Testis (tissue), 5 donors: ENCODE measurements at places on chromosomes 2 and 18. TPM values are rescaled to one million over a fixed set of nuclear protein-coding genes. Genes with fewer than 3 reads are reported as not detected.

DNA sequence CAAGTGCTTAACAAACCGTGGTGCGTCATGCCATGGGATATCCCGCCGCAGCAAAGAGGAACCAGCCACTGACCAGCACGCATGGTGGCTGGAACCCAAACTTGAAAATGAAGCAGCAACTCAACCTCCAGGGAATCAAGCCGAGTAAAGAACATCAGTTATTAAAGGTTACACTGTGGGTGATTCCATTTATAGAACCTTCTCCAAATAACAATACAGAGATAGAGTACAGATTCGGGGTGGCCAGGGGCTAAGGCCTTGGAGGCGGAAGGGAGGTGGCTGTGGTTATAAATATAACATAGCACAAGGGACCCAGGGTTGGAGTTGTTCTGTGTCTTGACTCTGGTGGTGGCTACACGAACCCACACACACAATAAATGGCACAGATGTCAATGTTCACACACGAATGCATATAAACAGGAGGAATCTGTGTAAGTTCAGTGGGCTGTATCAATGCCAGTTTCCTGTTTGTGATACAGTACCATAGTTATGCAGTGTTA is 123.1 kb downstream of the EIPR1 start:
- no peak for DNase-seq

DNA sequence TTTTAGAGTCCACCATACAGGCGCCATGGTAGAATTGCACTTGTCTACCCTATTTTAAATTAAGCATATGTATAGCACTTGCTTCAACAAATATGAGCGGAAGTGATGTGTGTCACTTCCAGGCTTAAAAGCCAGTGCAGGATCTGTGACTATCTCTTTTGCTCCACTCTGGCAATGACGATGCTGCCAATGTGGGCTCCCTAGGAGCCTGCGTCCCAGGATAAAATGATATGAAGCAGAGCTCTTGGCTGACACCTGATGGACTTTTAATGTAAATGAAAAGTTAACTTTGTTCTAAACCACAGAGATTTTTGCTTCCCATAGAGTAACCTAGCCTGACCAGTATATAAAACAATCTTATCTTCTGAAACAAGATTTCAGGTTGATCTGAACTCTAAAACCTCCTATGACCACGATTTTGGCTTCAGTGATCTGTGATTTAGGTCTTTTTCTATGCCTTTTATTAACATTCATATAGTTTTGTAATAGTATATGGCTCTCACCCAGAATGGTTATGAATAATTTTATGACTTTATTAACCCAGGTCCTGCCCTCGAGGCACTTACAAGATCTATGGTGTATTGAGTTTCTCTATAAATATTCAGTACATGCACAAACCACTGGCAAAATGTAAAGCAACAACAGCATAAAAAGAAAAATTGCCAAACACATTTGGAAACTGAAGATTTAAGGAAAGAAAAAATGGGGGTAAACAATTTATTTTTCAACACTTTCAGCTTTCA is 422.5 kb upstream of the PIK3C3 start:
- DNase-seq, result no peak

DNA sequence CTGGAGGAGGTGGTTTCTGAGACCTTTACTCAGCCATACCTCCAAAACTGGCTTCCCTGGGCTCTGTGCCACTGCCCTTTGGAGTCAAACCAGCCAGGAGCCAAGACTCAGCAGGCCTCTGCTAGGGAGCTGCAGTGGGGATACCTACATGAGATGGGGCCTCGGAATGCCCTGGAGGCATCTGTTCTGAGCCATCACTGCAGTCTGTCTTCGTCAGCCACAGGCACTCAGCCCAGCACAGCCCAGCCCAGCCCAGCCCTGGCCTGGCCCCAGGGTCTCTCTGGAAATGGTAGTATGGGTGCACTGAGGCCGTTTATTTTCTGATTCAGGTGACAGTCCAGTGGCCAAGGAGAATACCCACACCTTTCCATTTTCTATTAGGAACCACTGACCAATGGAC is 209.8 kb downstream of the CELF4 start:
- no peak for DNase-seq

DNA sequence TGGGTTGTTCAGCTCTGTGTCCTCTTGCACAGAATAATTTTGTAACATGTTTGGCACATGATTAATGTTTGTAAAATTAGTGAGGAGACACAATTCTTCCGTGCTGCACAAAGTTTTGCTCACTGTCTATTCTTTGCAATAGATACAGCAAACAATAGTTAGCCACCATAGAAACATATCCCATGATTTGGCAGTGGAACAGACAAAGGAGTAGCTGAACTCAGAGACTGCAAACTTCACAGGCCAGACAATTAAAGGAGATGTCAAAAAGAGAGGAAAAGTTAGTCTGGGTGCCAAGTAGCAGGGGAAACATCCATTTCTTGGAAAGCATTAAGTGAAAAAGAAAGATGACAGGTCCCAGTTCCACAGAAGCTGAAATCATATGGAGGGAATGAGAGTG is 267.4 kb upstream of the NRXN1 start:
- DNase-seq, result no peak

GRCh38 chr2:42795841-42796301 is 3.5 kb upstream of the HAAO start:
- DNase-seq, result no peak

GRCh38 chr2:191376981-191377629 is 131.9 kb downstream of the MYO1B start:
- DNase-seq, result peak; percentile 54

- no peak for DNase-seq
Observed at GRCh38 chr2:55609938-55610578, 7.4 kb downstream of the PPP4R3B start.

DNA sequence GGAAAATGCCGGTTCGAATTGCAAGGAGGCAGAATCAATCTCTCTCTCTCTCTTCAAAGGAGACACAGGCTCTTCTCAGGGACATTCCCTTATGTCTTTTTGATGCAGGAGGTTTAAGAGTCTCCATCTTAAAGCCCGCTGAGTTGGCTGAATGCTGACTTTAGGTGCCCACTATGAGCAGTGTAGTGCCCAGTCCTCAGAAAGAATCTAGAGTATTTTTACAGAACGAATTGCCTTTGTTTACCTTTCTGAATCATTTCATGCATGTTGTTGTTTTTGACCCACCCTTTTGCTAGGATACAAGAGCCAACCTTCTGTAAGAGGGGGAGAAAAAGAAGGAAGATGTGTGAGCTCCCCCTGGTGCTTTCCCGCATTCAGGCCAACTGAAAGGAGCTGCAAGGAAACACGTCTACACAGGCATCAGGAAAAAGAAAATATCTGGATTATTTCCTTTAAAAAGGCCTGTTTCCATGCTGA is 193.5 kb upstream of the TCF4 start:
- DNase-seq, result peak; percentile 77

DNA sequence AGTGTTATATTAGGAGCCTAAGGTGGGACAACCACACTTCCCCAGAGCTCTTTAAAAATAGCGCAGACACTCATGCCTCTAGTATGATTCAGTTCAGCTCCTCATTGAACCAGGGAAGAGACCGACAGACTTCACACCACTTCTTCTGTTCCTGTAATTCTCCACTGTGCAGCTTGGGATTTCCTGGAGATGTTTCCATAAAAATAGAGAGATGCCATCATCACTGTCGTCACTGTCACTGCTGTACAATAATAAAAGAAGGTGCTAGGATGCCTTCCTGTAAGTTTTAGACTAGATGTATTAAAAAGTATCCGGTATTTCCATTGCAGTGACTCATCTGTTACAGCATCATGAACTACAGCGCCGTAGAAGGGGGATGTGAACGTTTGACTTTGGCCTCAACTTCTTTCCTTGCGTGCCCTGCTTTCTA is 110.9 kb downstream of the FAM210A start:
- DNase-seq, result no peak

GRCh38 chr18:35949903-35950627 is 22.4 kb upstream of the RMP24 start:
- peak; percentile 82 for DNase-seq

- no peak for DNase-seq
Observed at GRCh38 chr18:58911241-58911640, 46.6 kb downstream of the ZNF532 start.

DNA sequence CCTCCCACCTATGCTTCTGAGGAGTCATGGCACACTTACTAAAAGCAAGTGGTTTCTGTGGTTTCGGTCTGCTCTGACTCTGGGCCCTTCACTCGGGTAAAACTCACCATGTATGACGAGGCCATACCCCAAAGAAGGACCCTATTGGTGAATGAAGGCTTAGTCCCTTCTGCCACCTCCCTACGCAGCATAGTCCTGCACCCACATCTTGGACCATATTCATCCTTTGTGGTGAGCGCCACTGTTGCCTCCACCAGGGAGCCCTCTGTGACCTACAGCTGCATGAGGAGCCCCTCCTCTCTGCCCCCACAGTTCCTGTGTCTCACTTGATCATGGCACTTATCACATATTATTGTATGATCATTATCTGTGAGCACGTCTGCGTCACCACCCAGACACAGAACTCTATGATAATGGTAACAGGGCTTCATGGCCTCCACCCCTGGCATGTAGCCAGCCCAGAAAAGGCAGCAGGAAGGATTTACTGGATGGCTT is 113.3 kb downstream of the TFCP2L1 start:
- DNase-seq, result no peak

DNA sequence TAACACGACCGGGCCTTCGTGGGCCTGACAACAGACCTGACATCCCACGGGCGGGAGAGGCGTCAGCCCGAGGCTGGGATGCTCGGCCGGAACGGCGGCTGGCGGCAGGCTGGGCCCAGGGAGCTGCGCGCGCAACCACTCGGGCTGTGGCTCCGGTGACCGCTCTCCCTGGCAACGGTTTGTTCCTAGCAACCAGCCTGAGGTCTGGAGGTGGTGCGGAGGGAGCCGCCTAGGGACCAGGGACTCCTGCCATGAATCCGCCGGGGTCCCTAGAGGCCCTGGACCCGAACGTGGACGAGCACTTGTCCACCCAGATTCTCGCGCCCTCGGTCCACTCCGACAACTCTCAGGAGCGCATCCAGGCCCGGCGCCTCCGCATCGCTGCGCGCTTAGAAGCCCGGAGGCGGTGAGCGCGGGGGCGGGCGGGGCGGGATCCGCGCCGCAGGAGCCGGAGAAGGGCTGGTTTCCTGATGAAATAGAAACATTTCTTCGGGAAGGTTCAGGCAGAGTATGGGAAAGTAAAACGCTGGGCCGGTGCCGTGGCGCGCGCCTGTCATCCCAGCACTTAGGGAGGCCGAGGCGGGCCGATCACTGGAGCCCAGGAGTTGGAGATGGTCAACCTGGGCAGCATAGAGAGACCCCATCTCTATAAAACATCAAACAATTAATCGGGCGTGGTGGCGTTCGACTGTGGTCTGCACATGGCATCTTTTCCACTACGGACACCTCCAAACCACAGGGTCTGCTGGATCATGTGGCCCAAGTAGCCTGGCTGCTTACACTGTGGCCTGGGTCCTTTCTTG is at the start of gene DRC1:
DRC1 (plus strand) TSS at position 182 of the 803 bp plus-strand sequence; CDS start at position 252, 70 bp downstream.
- DNase-seq, result peak; percentile 90

DNA sequence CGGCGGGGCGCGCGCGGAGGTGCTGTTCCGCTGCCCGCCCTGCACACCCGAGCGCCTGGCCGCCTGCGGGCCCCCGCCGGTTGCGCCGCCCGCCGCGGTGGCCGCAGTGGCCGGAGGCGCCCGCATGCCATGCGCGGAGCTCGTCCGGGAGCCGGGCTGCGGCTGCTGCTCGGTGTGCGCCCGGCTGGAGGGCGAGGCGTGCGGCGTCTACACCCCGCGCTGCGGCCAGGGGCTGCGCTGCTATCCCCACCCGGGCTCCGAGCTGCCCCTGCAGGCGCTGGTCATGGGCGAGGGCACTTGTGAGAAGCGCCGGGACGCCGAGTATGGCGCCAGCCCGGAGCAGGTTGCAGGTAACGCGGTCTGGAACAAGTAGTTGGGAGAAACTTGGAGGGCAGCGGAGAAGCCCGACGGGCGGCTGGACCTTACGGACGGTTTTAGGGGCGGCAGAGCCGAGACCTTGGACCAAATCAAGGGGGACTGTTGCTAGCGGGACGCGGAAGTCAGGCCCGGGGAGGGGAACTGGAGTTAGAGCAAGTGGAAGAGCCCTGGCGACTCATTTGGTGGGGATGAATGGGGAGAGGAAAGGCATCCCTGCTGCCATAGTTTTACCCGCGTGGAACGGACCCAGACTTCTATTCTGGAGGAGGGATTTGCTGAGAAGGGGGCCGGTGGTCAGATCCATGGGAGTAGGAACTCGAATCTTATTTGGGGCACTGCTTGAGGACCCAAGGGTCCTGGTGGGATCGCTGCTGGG is 573 bp downstream of the IGFBP2 start:
- DNase-seq, result no peak

DNA sequence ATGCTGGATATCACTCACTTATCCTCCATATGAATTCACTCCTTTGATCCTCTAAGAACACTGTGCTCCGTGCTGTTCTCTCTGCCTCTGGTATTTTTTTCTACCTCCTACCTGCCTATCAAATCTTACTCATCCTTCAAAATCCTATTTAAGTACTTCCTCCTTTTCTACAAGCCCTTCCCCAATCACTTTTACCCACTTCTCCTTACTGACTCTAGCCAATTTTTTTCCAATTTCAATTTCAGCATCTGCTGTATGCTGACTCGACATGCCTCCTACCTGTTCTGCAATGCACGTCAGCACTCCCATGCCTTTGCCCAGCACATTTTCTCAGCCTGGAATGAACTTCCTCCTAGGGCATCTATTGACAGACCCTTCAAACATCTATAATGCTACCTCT is 37.3 kb upstream of the LNPK start:
- no peak for DNase-seq

DNA sequence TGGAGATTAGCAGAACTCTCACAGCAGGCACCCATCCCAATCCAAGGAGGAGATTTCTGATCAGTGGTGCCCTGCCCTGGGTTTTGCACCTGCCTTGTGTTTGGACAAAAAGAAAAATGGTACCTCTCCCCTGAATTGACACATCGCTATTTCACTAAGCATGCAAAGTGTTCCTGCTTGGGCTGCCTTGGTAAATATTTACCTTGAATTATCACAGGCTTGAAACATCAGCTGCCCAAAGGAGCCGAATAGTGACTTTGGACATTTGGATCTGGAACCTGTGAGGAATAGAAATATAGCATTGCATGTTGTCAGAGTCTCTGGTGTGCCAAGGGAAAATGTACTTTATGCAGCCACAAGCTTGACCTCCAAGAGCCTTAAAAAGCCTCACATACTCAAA is 926.4 kb upstream of the FANCL start:
- DNase-seq, result no peak

- DNase-seq, result no peak
Observed at GRCh38 chr2:144937910-144938709, 418.2 kb upstream of the ZEB2 start.

GRCh38 chr2:121004359-121004758 is 268.7 kb downstream of the GLI2 start:
- no peak for DNase-seq

SP5 gene
- 4.0 TPM for total RNA-seq

NDC80 gene
- 8.4 TPM for total RNA-seq

ADAM23 gene
- 19.5 TPM for total RNA-seq

SCYGR4 gene
- total RNA-seq, result not detected

ACADL gene
- 18.5 TPM for total RNA-seq

SCN3A gene
- 6.9 TPM for total RNA-seq

INPP5D gene
- total RNA-seq, result 5.7 TPM
